ENCODE measurements at places on chromosomes 12 and 14. TPM values are rescaled to one million over a fixed set of nuclear protein-coding genes. Genes with fewer than 3 reads are reported as not detected.

The P2RX2 gene
- not detected for total RNA-seq

The GPD1 gene
- 6.8 TPM for total RNA-seq

The ADSS1 gene
- total RNA-seq: 5.3 TPM

The CYP46A1 gene
- 1.5 TPM for total RNA-seq

The RNF212B gene
- total RNA-seq: not detected

The PTHLH gene
- 0.94 TPM for total RNA-seq

The C1RL gene
- 72.7 TPM for total RNA-seq

The VRTN gene
- not detected for total RNA-seq

The P3H3 gene
- 33.6 TPM for total RNA-seq

DNA sequence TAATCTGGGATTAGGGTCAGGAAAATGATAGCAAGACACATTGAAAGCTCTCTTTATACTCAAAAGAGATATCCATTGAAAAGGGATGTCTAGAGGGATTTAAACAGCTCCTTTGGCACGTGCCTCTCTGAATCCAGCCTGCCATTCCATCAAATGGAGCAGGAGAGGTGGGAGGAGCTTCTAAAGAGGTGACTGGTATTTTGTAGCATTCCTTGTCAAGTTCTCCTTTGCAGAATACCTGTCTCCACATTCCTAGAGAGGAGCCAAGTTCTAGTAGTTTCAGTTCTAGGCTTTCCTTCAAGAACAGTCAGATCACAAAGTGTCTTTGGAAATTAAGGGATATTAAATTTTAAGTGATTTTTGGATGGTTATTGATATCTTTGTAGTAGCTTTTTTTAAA, 25.4 kb upstream of the PLEKHD1 start:
- no peak for DNase-seq
- no peak overlapping the region for H3K4me3 ChIP-seq
- peaks cover 5% of the 10 kb centered on the region for H3K4me1 ChIP-seq
- no peak overlapping the region for H3K27ac ChIP-seq
- no peaks in the 10 kb centered on the region for H3K27me3 ChIP-seq

DNA sequence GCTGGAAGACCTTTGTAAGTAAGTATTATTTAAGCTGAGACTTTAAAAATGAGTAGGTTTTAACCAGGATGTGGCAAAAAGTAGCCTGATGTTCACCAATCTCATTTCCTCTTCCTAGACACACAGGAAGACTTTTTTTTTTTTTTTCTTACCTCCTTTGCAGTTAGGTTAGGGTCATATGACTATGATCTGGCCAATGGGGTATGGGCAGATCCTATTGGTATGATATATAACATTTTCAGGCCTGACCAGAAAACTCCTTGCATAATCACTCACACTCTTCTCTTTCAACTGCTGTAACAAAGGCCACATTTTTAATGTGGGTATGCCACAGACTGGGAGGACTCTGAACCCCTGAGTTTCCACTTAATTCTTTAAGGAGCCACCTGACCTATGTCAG, 2.7 kb upstream of the RPS6KA5 start:
- no peaks in the 10 kb centered on the region for H3K27me3 ChIP-seq
- H3K27ac ChIP-seq: peak overlapping the region; percentile 15
- H3K4me3 ChIP-seq: no peak overlapping the region
- DNase-seq: no peak
- H3K36me3 ChIP-seq: no peaks in the 10 kb centered on the region

- no peaks in the 10 kb centered on the region for H3K36me3 ChIP-seq
- no peaks in the 10 kb centered on the region for H3K27me3 ChIP-seq
- H3K27ac ChIP-seq: no peak overlapping the region
- no peak for DNase-seq
Measured at GRCh38 chr12:131912518-131913274, 16.4 kb upstream of the PUS1 start.

GRCh38 chr14:99790201-99790977, 2.8 kb upstream of the EML1 start:
- H3K27ac ChIP-seq: no peak overlapping the region
- no peaks in the 10 kb centered on the region for H3K36me3 ChIP-seq
- no peak overlapping the region for H3K4me3 ChIP-seq
- peaks cover 18% of the 10 kb centered on the region for H3K4me1 ChIP-seq

DNA sequence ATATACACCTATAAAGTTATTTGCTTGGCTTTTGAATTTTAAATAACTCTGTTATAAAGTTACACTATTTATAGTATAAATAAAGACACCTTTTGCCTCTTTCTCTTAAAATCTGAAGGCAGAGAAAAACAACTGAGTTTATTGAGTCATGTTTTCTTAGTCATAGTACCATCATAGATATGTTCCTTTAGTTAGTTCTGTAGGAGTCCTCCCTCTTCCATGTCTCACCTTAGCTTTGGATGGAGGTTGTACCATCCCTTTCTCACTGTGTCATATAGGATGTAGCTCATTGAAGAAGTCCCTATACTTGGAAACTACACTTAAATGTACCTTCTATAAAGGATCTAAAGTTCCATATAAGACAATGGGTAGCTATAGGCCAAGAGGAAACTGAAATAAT, 39.7 kb upstream of the TSPAN8 start:
- no peak for DNase-seq
- no peak overlapping the region for H3K27ac ChIP-seq
- no peaks in the 10 kb centered on the region for H3K36me3 ChIP-seq
- no peak overlapping the region for H3K4me3 ChIP-seq
- H3K4me1 ChIP-seq: no peaks in the 10 kb centered on the region

- H3K27ac ChIP-seq: no peak overlapping the region
- H3K4me1 ChIP-seq: peaks cover 9% of the 10 kb centered on the region
- DNase-seq: no peak
- peaks cover 37% of the 10 kb centered on the region for H3K27me3 ChIP-seq
Measured at GRCh38 chr12:5944053-5944452, 1.0 kb downstream of the ANO2 start.

- peaks cover 12% of the 10 kb centered on the region for H3K27me3 ChIP-seq
- H3K27ac ChIP-seq: no peak overlapping the region
- H3K36me3 ChIP-seq: no peaks in the 10 kb centered on the region
- H3K4me3 ChIP-seq: no peak overlapping the region
- no peaks in the 10 kb centered on the region for H3K4me1 ChIP-seq
Measured at GRCh38 chr12:1864456-1864855, 44.1 kb downstream of the LRTM2 start.

- DNase-seq: no peak
- peaks cover 8% of the 10 kb centered on the region for H3K4me1 ChIP-seq
- peaks cover 8% of the 10 kb centered on the region for H3K36me3 ChIP-seq
- H3K4me3 ChIP-seq: no peak overlapping the region
- no peak overlapping the region for H3K27ac ChIP-seq
Measured at GRCh38 chr14:104870368-104871144, 5.5 kb downstream of the CEP170B start.

GRCh38 chr12:95723693-95724384, 66.7 kb downstream of the NTN4 start:
- DNase-seq: no peak
- no peak overlapping the region for H3K4me3 ChIP-seq
- H3K27me3 ChIP-seq: no peaks in the 10 kb centered on the region
- no peak overlapping the region for H3K27ac ChIP-seq
- H3K36me3 ChIP-seq: no peaks in the 10 kb centered on the region
- no peaks in the 10 kb centered on the region for H3K4me1 ChIP-seq

DNA sequence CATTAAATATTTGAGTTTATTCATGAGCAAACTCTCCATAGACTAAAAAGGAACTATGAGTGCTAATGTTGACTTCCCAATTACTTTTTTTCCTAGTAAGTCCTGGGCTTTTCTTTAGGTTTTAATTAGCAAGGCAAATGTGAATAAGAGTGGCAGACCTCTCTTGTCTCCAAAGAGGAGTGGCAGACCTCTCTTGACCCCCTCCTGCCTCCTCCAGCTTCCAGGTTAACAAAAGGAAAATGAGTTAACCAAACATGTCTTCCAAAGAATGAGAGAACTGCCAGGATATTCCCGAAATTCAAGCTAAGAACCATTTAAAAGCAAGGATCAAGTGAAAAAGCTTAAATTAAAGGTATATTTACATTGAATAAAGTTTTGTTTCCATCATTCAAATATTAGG, 253.2 kb downstream of the MDGA2 start:
- no peaks in the 10 kb centered on the region for H3K27me3 ChIP-seq
- no peak for DNase-seq
- no peak overlapping the region for H3K27ac ChIP-seq

- H3K27ac ChIP-seq: no peak overlapping the region
- DNase-seq: no peak
- H3K4me1 ChIP-seq: peaks cover 38% of the 10 kb centered on the region
- no peak overlapping the region for H3K4me3 ChIP-seq
- no peaks in the 10 kb centered on the region for H3K36me3 ChIP-seq
Measured at GRCh38 chr14:32081901-32082300, 4.8 kb downstream of the ARHGAP5 start.

DNA sequence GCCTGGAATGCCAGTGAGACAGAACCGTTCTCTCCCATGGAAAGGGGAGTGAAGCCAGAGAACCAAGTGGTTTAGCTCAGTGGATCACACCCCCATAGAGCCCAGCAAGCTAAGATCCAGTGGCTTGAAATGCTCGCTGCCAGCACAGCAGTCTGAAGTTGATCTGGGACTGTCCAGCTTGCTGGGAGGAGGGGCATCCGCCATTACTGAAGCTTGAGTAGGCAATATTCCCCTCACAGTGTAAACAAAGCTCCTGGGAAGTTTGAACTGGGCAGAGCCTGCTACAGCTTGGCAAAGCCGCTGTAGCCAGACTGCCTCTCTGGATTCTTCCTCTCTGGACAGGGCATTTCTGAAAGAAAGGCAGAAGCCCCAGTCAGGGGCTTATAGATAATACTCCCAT, 374.3 kb upstream of the DCN start:
- DNase-seq: no peak
- no peaks in the 10 kb centered on the region for H3K4me1 ChIP-seq
- H3K4me3 ChIP-seq: no peak overlapping the region

DNA sequence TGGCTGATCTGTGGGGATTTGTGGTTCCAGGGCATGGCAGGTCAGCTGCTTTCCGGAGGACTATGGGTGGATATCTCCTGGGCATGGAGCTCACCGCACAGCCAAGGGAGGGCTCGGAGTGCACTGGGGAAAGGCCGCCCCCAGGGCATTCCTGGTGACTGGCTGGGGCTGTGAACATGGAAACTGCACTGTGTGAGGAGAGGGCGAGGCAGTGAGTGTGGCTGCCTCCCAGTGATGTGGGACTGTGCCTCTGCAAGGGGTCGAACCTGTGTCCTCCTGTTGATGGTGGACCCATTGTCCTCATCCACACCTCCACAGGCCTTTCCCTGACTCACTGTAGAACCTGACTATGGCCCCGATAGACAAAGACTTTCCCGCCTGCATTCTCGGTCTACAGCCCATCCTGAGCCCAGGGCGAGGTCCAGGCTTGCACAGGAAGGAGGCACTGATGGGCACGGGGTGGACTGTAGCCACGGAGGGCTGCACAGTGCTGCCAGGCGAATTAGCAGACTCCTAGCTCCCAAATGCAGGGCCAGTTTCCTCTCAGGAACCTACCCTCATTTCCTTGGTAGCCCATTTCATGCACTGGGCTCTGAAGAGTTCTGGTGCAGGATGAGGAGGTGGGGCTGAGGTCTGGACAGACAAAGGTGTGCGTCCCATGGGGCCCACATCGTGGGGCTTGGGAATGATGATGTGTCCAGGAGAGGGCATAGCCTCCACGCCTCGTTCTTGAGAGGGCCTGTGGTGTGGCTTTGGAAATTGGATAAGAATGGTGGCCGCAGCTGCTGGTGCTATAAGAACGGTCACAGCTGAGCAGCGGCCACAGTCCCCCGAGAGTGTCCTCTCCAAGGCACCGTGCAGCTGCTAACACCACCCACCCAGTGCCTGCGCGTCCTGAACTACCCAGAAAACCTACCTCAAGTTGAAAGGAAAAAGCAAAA, 415.1 kb downstream of the TMEM121 start:
- H3K4me1 ChIP-seq: no peaks in the 10 kb centered on the region
- no peak overlapping the region for H3K4me3 ChIP-seq
- H3K36me3 ChIP-seq: no peaks in the 10 kb centered on the region
- peaks cover 35% of the 10 kb centered on the region for H3K27me3 ChIP-seq
- DNase-seq: no peak

GRCh38 chr12:15090441-15090840, 117.6 kb downstream of the PDE6H start:
- H3K27ac ChIP-seq: no peak overlapping the region
- H3K4me1 ChIP-seq: no peaks in the 10 kb centered on the region
- no peak overlapping the region for H3K4me3 ChIP-seq
- H3K36me3 ChIP-seq: no peaks in the 10 kb centered on the region

DNA sequence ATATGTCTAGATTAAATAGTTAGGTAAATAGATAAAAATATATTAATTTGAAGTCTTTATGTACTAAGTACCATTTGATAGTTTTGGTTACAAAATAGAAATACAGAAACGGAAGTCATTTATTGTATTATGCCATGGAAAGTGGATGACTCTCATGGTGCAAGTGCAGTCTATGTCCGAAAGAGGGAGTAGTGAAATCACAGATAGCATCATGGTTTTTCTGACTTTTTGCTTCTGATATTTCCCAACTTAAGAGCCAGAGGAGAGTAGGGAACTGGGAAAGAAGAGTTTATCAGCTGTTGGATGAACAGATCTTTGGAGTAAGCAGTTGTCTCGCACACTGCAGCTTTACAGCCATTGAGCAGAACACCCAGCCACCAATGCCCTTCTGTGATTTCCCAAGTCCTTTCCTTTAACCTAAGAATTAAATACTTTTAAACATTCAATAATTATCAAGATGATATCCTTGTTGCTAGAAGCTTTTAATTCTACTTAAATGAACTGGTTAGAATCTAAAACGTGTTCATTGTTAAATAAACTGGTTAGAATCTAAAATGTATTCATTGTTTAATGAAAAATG, 18.4 kb upstream of the SRGAP1 start:
- H3K4me1 ChIP-seq: no peaks in the 10 kb centered on the region
- H3K27ac ChIP-seq: no peak overlapping the region
- H3K4me3 ChIP-seq: no peak overlapping the region
- H3K36me3 ChIP-seq: no peaks in the 10 kb centered on the region

GRCh38 chr12:90548595-90548994, 406.4 kb downstream of the CCER1 start:
- no peak overlapping the region for H3K27ac ChIP-seq
- H3K36me3 ChIP-seq: no peaks in the 10 kb centered on the region
- no peaks in the 10 kb centered on the region for H3K27me3 ChIP-seq
- no peak for DNase-seq
- H3K4me1 ChIP-seq: no peaks in the 10 kb centered on the region

- no peak overlapping the region for H3K4me3 ChIP-seq
- H3K36me3 ChIP-seq: peaks cover 14% of the 10 kb centered on the region
- no peak for DNase-seq
- H3K27ac ChIP-seq: no peak overlapping the region
- H3K27me3 ChIP-seq: no peaks in the 10 kb centered on the region
Measured at GRCh38 chr12:128969480-128970055, 116.3 kb downstream of the GLT1D1 start.

DNA sequence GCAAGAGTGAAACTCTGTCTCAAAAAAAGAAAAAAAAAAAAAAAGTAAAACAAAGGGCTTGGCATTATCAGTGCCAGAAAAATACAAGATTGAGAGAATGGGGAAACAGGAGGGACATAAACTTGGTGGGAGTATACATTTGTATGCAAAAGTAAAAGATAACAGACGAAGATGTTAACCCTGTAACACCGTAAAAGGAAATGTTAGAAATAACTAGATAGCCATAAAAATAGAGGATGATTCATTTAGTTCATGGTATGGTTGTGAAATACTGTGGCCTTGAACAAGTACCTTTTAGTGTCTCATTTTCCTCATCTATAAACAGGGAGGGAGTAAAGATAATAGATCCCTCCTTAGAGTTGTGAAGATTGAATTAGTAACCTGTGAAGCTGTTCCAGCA, 33.3 kb downstream of the ATP2A2 start:
- H3K4me1 ChIP-seq: peaks cover 77% of the 10 kb centered on the region
- no peak for DNase-seq
- no peaks in the 10 kb centered on the region for H3K27me3 ChIP-seq
- no peaks in the 10 kb centered on the region for H3K36me3 ChIP-seq
- H3K27ac ChIP-seq: peak overlapping the region; percentile 11

All from left lung (tissue), 14 donors.